ENCODE measurements at places on chromosomes 16 and 17.

- no peak for DNase-seq
These were observed 800 bp downstream of the ZNF747 start for GRCh38 chr16:30533748-30534367.

DNA sequence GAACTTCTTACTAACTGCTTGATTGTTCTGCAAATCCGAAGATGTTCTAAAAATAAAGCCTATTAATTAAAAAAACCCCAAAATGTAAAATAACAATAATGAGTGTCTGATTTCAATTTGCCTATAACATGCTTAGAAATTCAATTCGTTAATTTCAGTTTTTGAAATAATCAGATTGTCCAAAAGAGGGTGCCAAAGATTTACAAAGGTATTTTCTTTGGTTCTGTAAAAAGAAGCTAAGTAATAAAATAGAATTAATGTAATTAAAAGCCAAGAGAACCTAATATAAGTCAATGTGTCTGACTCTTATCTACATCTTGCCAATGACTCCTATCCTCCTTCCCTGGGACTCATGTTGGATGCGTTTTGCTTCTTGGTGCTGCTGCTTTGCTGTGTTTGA, 75.0 kb upstream of the CPHXL start:
- no peak for DNase-seq

DNA sequence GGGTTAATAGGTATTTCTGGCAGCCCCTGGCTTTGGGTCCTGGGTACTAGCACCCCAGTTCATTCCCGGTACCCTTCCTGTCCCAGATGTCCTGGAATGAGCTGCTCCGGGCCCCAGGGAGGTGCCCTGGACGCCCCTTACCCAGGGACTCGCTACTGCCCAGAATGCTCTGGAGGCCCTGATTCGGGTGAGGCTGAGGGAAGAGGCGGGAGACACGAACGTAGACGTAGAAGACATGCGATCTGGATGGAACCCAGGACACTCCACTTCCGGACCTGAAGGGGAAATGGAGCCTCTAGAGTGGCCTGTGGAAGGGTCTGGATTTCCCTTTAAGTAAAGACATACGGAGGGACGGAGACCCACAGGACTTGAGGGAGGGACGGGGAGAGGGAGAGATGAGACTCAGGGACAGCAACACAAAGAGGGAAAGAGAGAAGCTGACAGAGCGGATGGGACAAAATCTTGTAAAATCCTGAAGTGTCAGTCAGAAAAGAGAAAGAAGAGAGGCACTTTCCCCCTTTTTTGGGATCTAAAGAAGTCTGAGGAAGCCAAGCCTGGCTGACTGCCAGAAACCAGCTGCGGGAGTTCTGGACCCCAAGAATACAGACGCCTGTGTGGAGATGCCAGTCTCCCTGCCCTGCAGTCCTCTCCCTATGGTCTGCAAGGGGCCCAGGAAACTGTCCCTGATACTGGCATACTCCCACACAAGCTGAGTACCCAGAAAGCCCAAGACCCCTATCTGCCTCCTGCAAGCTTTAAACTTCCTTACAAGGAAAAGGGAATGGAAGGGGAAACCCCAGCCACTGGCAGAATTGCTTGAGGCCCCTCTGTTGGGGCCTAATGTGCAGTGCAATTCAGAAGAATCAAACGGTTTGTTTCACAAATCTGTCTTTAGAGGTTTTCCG, 1.0 kb upstream of the HOXB13 start:
- DNase-seq = no peak

DNA sequence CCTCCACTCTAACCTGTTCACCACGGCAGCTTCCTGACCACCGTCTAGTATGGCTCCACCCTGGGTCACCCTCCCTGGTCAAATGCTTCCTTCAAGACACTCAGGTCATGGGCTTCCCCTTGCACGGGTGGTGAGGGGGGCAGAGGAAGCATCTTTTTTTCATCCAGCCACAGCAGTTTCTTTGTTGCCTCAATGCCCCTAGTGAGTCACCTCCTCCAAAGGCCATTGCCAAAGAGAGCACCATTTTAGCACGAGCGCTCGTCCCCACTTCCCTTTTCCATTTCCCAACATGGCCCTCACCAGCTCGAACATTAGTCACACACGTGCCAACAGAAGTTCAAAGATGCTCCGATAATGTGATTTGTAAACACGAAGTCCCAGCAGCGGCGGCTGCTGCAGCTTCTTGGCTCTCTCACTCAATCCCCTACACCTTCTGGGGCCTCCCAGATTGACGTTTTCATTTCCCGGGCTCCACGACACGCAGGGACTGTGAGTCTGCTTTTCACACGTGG, 134.6 kb downstream of the GAS7 start:
- DNase-seq = no peak

DNA sequence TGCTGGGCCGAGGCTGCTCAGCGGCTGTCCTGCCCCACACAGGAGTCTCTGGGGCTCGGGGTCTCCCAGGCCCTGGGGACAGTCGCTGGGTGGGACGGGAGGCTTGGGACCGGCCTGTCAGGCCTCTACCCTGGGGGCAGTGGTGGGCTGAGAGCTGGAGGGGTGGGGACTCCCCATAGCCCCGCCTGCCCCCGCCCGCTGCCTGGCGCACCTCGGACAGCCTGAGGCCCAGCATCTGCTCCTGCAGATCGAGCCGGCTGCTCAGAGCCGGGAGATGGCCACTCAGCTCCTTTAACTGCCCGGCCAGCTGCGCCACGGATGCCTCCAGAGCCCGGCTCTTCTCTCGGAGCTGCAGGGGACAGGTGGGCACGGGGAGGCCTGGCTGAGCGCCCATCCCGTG, 6.7 kb downstream of the PERCC1 start:
- DNase-seq = no peak

DNA sequence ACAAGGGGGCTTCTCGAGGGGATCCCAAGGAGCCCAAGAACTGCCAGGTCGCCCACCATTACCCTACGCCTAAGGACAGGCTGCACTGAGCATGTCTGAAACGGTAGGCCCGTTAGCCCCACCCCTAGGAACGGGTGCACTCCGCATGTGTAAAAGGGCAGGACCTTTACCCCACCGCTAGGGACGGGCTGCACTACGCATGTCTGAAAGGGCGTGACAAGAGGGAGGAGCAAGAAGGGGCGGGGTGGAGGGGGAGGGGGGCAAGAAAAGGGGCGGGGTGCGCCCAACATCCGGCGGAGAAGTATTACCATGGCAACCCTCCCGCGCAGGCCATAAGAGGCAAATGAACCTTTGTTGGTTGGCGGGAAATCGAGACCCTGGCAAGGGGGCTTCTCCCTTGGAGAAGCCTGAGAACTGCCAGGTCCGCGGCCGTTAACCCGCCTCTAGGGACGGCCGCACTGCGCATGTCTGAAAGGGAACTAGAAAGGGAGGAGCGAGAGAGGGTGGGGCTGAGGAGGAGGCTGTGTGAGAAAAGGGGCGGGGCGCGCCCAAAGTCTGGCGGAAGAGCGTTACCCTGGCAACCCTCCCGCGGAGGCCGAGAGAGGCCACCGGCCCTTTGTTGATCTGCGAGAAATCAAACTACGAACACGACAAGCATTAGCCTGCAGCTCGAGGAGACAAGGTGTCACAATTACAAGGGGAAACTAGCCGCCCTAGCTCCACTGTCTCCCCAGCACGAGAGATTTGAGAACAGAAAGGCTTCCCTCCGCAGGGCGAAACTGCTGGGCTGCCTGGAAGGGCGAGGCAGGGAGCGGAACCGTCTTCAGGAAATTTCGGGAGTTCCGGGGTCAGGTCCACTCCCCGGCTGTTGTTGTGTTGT, 2046.8 kb downstream of the TP53TG3F start:
- DNase-seq = no peak

- DNase-seq = peak; percentile 64
These were observed 22.2 kb downstream of the TRPV3 start for GRCh38 chr17:3535253-3535995.

DNA sequence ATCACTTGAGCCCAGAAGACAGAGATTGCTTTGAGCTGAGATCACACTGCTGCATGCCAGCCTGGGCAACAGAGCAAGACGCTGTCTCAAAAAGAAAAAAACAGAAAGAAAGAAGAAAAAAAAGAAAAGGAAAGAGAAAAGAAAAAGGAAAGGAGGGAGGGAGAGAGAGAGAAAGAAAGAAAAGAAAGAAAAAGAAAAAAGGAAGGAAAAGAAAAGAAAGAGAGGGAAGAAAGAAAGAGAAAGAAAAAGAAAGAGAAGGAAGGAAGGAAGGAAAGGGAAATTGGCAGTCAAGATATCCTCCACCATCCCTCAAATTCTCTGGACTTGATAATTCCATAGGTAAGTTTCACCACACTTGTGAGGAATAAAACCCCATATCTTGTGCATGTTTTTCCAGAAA, 71.4 kb upstream of the WSB1 start:
- no peak for DNase-seq

- DNase-seq = no peak
These were observed 44.1 kb upstream of the GRIN2A start for GRCh38 chr16:10226141-10226986.

DNA sequence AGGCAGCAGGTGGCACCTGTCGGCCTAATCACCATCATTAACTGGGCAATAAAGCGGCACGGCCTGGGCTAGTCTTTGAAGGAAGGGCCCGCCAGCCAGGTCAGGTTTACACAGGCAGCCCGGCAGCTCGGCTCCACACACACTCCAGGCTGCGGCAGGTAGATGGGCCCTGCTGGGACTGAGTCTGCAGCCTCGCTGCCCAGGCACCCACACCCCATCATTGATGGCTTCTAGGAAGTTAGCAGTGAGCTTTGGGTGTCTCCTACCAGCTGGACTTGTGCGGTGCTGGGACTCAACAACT, 6.8 kb upstream of the FOXN1 start:
- no peak for DNase-seq

GRCh38 chr17:16443511-16444257, 28.3 kb downstream of the TRPV2 start:
- DNase-seq = no peak

DNA sequence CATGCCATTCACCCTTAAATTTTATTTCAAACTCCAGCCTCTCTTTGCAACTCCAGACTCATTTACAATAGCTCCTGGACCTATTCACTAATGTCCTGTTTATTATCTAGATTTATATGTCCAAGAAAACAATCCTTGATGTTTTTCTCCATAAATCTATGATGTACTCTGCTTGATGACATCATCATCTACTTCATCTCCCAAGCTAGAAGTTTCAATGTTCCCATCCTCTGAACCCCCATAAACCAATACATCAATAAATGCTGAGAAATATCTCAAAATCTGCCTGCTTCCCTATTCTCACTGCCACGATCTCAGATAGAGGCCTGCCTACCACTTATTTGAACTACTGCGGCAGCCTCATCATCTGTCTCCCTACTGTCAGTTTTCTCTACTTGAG, 4.2 kb downstream of the CEP112 start:
- DNase-seq = no peak

- DNase-seq = no peak
These were observed 432.6 kb downstream of the TOX3 start for GRCh38 chr16:52114379-52114778.

DNA sequence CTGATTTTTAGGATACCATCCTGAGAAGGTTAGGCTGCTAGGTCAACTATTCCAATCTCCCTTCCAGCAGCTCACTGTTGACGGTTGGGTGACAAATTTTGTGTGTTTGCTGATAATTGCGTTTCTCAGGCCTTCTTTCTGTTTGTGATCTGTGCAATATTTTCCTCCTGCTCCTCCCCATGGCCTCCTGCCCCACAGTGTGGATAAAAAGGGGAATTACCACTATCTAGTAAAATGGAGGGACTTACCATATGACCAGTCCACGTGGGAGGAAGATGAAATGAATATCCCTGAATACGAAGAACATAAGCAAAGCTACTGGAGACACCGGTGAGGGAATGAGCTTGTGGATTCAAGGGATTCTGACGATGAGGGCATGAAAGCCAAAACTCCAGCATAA, 9.2 kb downstream of the CHD3 start:
- DNase-seq = no peak

GRCh38 chr16:483341-484075, 44.0 kb upstream of the CAPN15 start:
- DNase-seq = no peak

DNA sequence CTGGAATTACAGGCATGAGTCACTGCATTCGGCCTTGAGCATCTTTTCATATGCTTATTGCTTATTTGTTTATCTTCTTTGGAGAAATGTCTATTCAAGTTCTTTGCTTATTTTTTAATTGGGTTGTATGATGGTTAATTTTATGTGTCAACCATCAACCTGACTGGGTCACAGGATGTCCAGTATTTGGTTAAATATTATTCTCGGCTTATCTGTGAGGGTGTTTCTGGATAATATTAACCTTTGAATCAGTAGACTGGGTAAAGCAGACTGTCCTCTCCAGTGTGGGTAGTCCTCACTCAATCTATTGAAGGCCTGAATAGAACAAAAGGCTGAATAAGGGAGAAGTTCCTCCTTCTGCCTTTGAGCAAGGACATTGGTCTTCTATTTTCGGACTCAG, 142.0 kb downstream of the SSH2 start:
- no peak for DNase-seq

DNA sequence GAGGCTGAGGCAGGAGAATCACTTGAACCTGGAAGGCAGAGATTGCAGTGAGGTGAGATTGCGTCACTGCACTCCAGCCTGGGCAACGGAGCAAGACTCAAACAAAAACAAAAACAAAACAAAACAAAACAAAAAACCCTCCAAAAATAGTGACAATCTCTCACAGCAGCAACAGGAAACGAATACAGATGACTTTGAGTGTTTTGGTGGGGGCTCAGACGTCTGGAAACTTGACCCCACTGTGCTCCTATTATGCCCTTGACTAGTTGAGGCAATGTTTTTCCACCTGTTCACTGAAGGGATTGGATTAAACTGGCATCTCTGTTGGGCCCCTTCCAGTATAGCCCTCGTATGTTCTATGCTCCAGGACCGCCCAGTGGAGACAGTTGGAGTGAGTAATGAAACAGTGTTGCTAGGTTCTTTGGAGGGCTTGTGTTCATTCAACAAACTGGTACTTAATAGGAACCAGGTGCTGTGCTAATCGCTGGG, 167.0 kb downstream of the UTP18 start:
- DNase-seq = no peak

GRCh38 chr17:28338056-28338768, 2.7 kb downstream of the TNFAIP1 start:
- DNase-seq = no peak

- DNase-seq = no peak
These were observed 43.1 kb upstream of the SEC14L1 start for GRCh38 chr17:77097631-77098180.

GRCh38 chr17:76686538-76687297, 24.0 kb downstream of the MXRA7 start:
- no peak for DNase-seq

- no peak for DNase-seq
These were observed 33.7 kb downstream of the DDX19A start for GRCh38 chr16:70380248-70380918.

DNA sequence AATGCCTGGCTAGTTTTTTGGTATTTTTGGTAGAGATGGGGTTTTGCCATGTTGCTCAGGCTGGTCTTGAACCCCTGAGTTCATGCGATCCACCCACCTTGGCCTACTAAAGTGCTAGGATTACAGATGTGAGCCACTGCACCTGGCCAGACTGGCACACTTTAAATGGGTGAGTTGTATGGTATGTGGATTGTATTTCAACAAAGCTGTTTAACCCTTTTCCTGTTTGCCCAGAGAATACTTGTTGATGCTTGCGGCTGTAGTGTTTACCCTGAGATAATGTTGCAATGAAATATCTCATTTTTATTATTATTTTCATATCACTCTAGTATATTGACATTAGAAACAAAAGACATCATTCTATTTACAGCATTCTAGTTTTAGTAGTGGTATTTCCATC, 17.1 kb upstream of the TMEM94 start:
- no peak for DNase-seq
